Karpas-422 (cell line): ENCODE measurements at places on chromosomes 7 and 10. TPM values are rescaled to one million over a fixed set of nuclear protein-coding genes. Genes with fewer than 3 reads are reported as not detected.

DNA sequence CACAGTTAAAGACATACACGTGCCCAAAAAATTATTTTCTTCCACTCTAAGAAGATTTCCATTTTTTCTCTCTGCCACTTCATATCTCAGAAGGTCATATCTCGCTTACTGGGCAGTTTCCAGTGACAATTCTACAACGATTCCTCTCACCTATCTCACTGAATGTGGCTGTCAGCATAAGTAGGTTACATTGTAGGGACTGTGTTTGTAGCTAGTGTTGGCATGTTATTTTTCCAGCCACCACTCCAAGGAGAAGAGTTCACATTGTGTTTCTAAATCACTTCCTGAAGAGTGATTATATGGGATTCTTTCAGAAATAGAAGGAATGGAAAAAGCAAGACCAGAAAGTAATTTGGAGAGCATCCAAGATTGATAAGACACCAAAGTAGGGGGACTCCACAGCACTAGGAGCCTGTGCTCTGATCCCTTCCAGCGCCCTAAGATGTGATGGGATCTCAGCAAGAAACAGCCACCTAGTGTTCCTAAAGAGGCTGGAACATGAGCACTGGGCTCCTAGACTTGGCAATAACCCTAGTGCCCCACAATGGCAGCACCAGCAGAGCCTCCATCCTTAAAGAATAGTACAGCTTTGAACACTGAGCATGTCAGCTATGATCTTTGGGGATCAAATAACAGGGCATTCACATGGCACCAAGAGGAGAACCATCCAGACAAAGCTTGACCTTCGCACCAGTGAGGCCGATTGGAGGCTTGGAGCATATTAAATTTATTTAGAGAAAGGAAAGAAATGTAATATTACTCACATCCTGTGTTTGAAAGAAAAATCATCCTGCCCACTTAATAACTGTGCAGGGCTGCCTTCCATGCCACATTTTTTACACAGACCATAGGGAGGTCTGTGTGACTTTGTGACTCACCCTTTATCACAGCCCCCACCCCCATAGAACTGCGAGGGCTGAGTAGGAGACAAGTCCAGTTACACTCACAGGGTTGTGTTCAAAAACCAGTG lies 51.8 kb downstream of the CAV1 start:
- no peak for DNase-seq

- DNase-seq: no peak
Measured at GRCh38 chr10:35126062-35126529, 550 bp upstream of the CREM start.

The EPO gene
- total RNA-seq: not detected in 2 replicates

- DNase-seq: no peak
Measured at GRCh38 chr10:51617576-51618235, 81.7 kb downstream of the CSTF2T start.

DNA sequence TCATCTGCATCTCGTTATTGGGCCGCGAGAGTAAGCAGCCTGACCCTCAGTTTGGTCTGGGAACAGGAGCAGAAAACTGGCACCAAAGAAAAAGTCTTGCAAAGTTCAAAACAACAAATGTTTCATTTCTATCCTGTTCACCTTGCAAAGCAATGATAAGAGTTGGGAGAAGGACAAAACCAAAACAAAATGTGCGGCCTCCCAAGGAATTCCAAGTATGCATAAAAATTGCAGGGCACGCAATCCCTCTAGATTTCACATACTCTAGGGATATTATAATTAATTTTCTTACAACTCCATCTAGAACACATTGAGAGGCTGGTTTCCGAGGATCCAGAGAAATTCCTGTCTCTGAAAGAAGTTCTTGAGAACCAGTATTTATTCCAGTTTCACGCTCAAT lies 20.1 kb downstream of the CHUK start:
- no peak for DNase-seq
